ENCODE measurements at places on chromosomes 7 and 10. TPM values are rescaled to one million over a fixed set of nuclear protein-coding genes. Genes with fewer than 3 reads are reported as not detected.
A peak's percentile ranks its signal among the peaks of the same experiment; 100 is the strongest.

- H3K27me3 ChIP-seq: no peaks in the 10 kb centered on the region
- no peak overlapping the region for H3K4me3 ChIP-seq
- no peaks in the 10 kb centered on the region for H3K4me1 ChIP-seq
- no peaks in the 10 kb centered on the region for H3K36me3 ChIP-seq
- no peak overlapping the region for H3K27ac ChIP-seq
Observed at GRCh38 chr10:299512-299911, 164.3 kb downstream of the ZMYND11 start.

Gene ABCC2
- 3.0 TPM for total RNA-seq

- no peaks in the 10 kb centered on the region for H3K36me3 ChIP-seq
- no peaks in the 10 kb centered on the region for H3K27me3 ChIP-seq
- H3K4me3 ChIP-seq: no peak overlapping the region
- DNase-seq: peak; percentile 1
Observed at GRCh38 chr10:79046326-79046725, 22.4 kb upstream of the ZMIZ1 start.

DNA sequence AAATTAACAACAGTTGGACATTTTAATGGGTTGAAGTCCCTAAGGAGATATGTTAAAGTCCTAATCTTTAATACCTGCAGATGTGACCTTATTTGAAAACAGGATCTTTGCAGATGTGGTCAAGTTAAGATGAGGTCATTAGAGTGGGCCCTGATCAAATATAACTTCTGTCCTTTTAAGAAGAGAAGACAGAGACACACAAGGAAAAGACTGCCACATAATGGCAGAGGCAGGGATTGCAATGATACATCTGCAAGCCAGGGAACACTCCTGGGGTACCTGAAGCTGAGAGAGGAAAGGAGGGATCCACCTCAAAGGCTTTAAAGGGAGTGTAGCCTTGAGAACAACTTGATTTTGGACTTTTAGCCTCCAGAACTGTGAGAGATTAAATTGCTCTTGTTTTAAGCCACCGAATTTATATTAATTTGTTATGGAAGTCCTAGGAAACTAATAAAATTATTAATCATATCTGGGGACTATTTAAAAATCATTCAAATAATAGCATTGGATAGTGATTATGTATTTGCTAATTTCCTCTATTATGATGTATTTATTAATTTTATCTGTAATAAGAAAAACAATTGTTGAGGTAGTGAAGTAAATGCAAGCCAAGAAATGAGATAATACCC is 700.0 kb upstream of the PCDH15 start:
- H3K4me1 ChIP-seq: no peaks in the 10 kb centered on the region
- no peaks in the 10 kb centered on the region for H3K36me3 ChIP-seq
- H3K27ac ChIP-seq: no peak overlapping the region
- H3K4me3 ChIP-seq: no peak overlapping the region
- DNase-seq: no peak

DNA sequence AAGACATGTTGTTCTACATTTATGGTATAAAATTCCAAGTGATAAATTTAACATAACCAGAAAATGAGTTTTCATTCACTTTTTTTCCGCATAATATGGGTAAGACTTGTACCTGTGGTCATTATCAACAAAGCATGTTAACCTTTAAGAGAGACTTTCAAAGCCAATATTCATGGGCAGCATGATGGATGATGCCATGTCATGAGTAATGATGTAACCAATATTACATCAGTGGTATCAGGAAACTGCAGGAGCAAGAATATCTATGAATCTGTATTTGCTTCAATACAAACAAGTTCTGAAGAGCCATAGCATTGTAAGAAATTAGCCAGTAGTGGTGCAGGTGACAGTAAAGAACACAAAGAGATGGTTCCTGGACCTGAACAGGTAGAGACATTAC is 126.9 kb downstream of the C1GALT1 start:
- no peaks in the 10 kb centered on the region for H3K36me3 ChIP-seq
- no peak for DNase-seq
- no peaks in the 10 kb centered on the region for H3K27me3 ChIP-seq

GRCh38 chr10:84945791-84946190 is 617.4 kb downstream of the CCSER2 start:
- H3K4me1 ChIP-seq: no peaks in the 10 kb centered on the region
- no peaks in the 10 kb centered on the region for H3K27me3 ChIP-seq
- H3K27ac ChIP-seq: no peak overlapping the region
- no peak overlapping the region for H3K4me3 ChIP-seq
- no peak for DNase-seq
- no peaks in the 10 kb centered on the region for H3K36me3 ChIP-seq

- no peaks in the 10 kb centered on the region for H3K4me1 ChIP-seq
- DNase-seq: no peak
- H3K36me3 ChIP-seq: no peaks in the 10 kb centered on the region
- H3K4me3 ChIP-seq: no peak overlapping the region
Observed at GRCh38 chr10:116733566-116733965, 8.8 kb downstream of the HSPA12A start.

Gene SFRP4
- total RNA-seq: 107 TPM

- no peak overlapping the region for H3K4me3 ChIP-seq
- no peak for DNase-seq
- H3K27me3 ChIP-seq: no peaks in the 10 kb centered on the region
Observed at GRCh38 chr10:1289591-1289990, 233.4 kb downstream of the WDR37 start.

Gene HSPB1
- 1,391 TPM for total RNA-seq

Gene PDK4
- total RNA-seq: 509 TPM

DNA sequence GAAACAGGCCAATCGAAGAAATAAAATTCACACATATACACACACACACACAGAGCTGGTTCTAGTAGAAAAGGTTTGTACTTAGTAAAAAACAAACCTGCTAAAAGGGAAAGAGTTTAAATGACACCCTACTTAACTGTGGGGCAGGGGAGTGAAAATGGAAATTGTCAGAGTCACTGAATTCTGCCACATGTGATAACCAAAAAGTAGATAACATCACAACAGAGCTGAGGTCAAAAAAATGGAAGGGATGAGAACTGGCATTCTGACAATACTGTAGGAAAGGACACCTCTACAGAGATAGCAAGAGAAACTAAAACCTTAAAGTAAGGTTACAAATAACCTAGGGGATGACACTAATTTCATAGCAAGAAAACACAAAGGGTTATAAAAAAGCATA is 74.6 kb downstream of the CACUL1 start:
- no peaks in the 10 kb centered on the region for H3K27me3 ChIP-seq
- H3K4me3 ChIP-seq: no peak overlapping the region
- no peak overlapping the region for H3K27ac ChIP-seq
- H3K36me3 ChIP-seq: no peaks in the 10 kb centered on the region
- no peak for DNase-seq
- no peaks in the 10 kb centered on the region for H3K4me1 ChIP-seq

DNA sequence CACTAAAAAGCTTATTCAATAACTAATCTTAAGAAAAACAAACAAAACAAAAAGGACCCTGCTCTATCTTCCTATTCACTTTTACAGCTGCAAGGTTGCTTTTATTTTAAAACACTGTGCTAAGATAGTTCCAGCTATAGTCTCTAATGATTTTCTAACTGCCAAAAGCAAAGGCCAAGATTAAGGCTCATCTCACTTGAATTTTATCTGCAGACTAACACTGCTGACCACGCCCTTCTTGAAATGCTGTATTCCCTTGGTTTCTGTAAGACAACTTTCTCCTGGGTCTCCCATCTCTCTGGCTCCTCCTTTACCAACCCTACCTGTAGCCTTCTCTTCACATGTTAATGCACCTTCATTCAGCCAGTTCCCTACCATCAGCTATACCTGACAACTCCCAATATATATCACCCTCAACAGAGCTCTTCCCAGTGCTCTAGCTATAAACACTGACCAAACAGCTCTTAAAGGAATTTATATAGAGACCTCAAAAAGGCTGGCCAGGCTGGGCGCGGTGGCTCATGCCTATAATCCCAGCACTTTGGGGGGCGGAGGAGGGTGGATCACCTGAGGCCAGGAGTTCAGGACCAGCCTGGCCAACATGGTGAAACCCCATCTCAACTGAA is 11.7 kb downstream of the SRPK2 start:
- no peaks in the 10 kb centered on the region for H3K36me3 ChIP-seq
- no peak overlapping the region for H3K27ac ChIP-seq
- DNase-seq: no peak
- H3K27me3 ChIP-seq: no peaks in the 10 kb centered on the region
- H3K4me1 ChIP-seq: no peaks in the 10 kb centered on the region
- no peak overlapping the region for H3K4me3 ChIP-seq

Gene SCRN1
- 14.4 TPM for total RNA-seq

- no peaks in the 10 kb centered on the region for H3K4me1 ChIP-seq
- H3K27ac ChIP-seq: no peak overlapping the region
- H3K36me3 ChIP-seq: no peaks in the 10 kb centered on the region
- no peak overlapping the region for H3K4me3 ChIP-seq
- H3K27me3 ChIP-seq: no peaks in the 10 kb centered on the region
- no peak for DNase-seq
Observed at GRCh38 chr7:154627646-154628290, 375.2 kb downstream of the PAXIP1 start.

Gene DEPP1
- 8.2 TPM for total RNA-seq

- H3K4me1 ChIP-seq: no peaks in the 10 kb centered on the region
- H3K27me3 ChIP-seq: no peaks in the 10 kb centered on the region
- no peaks in the 10 kb centered on the region for H3K36me3 ChIP-seq
- H3K4me3 ChIP-seq: no peak overlapping the region
- DNase-seq: no peak
Observed at GRCh38 chr7:82141427-82141826, 302.1 kb downstream of the CACNA2D1 start.

Gene ABCB1
- 50.1 TPM for total RNA-seq

DNA sequence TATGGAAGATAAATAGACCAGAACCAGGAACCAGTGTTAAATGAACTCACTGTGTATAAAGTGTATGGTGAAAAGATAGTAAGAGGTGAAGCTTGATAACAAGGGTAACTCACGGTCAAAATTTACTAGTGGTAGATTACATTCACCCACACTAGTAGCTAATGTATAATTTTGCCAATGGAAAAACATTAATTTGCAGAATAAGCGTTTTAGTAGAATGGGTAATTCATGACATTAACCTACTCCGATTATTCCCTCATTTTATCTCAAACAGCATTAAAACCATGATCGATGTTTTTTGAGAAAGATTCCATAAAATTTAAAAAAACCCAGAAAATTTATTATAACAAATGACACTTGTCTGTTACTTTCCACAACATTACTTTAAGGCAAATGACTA is 57.7 kb upstream of the PPP1R3A start:
- H3K4me3 ChIP-seq: no peak overlapping the region
- H3K36me3 ChIP-seq: no peaks in the 10 kb centered on the region
- H3K27me3 ChIP-seq: no peaks in the 10 kb centered on the region
- H3K4me1 ChIP-seq: no peaks in the 10 kb centered on the region

DNA sequence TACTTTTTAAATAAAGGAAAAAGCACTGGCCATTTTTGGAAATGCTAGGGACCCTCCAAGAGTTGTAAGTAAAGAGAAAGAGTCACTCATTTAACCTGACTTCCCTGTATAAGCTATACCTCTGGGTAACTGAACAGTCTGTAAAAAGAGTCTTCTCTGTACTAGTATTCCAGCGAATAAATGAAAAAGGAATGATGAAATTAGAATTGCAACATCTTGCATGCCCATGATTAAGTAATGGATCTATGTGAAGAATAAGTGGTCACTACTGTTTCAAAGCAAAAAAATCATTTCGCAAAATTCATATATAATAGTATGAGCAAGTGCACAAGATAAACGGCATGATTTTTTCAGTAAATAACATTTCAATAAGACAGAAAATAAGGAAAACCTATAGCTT is 116.8 kb downstream of the ZFAND4 start:
- DNase-seq: no peak
- H3K27me3 ChIP-seq: no peaks in the 10 kb centered on the region
- no peak overlapping the region for H3K4me3 ChIP-seq

Gene CHST3
- total RNA-seq: 17.9 TPM

- peaks cover 13% of the 10 kb centered on the region for H3K4me1 ChIP-seq
- H3K36me3 ChIP-seq: no peaks in the 10 kb centered on the region
- H3K27ac ChIP-seq: no peak overlapping the region
- no peak for DNase-seq
- H3K4me3 ChIP-seq: no peak overlapping the region
- H3K27me3 ChIP-seq: no peaks in the 10 kb centered on the region
Observed at GRCh38 chr7:134727711-134728110, 51.7 kb upstream of the CALD1 start.

GRCh38 chr10:95236068-95236903 is 42.2 kb downstream of the ACSM6 start:
- no peak for DNase-seq
- no peak overlapping the region for H3K4me3 ChIP-seq
- H3K27ac ChIP-seq: no peak overlapping the region
- H3K27me3 ChIP-seq: no peaks in the 10 kb centered on the region
- no peaks in the 10 kb centered on the region for H3K36me3 ChIP-seq

Gene TRPV6
- total RNA-seq: 0.46 TPM

- no peaks in the 10 kb centered on the region for H3K4me1 ChIP-seq
- no peaks in the 10 kb centered on the region for H3K27me3 ChIP-seq
- DNase-seq: no peak
- peak overlapping the region; percentile 66 for H3K4me3 ChIP-seq
Observed at GRCh38 chr10:44384601-44385025, 284 bp downstream of the CXCL12 start.

Gene BTBD16
- 0.46 TPM for total RNA-seq

Gene HOXA1
- 0.28 TPM for total RNA-seq

Gene SFTPA1
- total RNA-seq: 0.95 TPM

DNA sequence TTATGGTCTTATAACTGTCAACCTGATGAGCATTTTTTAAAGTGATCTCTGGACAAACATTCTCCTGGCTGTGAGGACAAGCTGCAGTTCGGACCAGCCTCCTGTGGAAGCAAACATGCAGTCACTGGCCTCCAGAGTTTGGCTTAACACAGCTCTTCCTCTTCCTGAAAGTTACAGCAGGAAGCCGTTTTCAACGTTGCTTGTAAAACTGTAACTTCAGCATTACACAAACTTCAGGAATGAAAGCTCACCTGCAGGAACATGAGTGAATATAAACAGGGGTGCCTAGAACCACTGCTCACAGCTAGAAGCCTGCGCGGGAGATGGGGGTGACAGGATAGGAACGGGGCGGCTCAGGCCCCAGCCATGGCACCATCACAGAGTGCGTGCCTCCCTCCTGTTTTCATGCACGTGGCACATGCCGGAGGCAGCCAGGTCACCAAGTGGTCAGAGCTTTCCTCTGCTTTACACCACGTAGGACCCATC is 292.9 kb upstream of the PITRM1 start:
- H3K4me1 ChIP-seq: no peaks in the 10 kb centered on the region
- DNase-seq: no peak
- H3K27ac ChIP-seq: peak overlapping the region; percentile 53
